ENCODE measurements at places on chromosomes 11 and 22.

DNA sequence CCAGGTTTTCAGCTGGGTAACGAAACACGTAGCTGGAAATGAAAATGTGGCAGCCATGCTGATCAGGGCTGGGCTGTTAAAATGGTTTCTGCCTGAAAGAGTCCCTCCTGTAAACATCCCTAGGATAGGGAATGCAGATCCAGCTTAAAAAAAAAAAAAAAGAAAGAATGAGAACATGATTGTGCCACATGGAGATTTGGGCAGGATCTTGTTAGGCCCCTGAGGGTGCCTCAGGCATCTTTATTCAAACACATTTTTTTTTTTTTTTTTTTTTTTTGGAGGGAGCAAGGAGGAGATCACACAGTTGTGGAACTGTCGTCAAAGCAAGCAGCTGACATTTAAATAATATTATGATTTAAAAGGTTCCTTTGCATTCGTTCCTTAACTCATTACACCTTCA is 900.3 kb downstream of the OPCML start:
- no peak for DNase-seq

- no peak for DNase-seq
These were observed 19.1 kb downstream of the TNRC6B start for GRCh38 chr22:40196628-40197360.

GRCh38 chr11:35990170-35990569 is 46.3 kb downstream of the LDLRAD3 start:
- no peak for DNase-seq

DNA sequence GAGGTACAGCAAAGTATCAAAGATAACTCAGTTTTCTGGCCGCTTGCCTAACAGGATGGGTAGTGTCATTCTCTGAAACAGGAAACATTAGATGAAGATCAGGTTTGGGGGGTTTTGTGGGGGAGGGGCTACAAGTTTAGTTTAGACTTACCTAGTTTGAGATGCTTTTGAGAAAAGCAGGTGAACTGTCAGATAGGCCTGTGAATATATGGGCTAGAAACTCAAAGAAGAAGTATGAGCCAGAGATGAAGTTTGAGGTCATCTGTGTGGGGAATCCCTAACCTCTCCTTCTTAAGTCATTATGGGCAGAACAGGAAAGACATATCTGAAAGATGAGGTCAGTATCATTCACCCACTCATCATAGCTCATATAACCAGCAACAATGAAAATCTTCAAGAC is 11.9 kb downstream of the HOATZ start:
- DNase-seq = no peak

- no peak for DNase-seq
These were observed 85.0 kb downstream of the CHST1 start for GRCh38 chr11:45580399-45580798.

GRCh38 chr11:101453682-101454081 is 130.1 kb downstream of the TRPC6 start:
- DNase-seq = no peak

DNA sequence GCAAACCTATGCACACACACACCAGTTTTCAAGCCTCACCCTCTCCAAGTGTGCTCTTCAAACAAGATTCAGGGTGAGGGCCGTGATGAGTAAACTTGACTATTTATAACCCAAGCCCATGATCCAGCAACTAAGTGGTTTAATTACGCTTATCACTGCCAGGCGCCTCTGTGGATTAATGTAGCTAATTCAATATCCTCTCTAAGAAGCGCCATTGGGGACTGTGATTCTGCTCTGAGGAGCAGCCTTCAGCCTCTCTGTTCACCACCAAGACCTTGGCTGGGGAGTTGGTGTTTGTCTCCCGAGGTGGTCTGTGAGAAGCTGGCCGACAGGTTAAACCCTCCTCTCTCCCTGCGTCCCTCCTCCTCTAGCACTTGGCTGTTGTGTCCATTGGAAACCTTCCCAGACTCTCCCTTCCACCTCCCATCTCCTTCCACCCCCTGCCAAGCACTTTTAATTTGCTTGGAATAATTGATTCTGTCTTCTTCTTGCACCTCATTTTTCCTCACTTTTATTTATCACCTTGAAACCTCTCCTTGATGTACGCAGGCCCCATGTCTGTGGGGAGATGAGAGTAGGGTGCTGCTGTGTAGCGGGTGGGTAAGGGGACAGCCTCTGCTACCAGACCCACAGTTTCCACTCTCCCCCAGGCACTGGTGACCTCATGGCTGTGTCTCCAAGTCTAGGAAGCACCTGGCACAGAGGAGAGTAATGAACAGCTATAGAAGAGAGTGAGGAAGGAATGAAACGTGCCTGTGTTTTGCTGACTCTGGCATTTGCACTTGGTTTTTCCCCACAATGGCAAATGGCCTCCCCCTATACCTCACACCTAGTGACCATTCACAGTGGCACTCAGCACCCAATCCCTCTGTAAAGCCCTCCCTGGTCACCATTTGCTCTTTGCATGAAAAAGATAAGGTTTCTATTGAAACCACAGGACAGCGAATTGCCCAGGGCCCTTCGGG is 236.6 kb downstream of the GRIK4 start:
- DNase-seq = no peak

DNA sequence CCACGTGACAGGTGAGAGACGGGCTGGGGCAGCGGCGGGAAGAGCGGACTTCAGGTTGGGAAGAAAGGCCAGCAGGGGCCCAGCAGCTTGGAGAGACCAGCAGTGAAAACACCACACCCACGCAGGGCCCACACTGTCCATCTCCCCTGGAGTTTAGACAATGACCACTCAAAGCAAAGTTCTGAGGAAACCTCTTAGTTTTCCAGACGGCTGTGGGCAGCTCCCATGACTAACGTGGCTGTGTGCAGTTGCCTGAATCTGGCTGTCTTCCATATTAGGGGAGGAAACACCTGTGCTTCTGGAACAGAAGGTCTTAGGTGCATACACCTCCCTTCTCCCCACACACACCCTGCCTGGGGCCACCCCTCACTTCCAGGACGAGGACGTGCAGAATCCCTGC is 70.6 kb upstream of the TTLL12 start:
- no peak for DNase-seq

GRCh38 chr22:42375982-42376381 is 56.2 kb downstream of the NFAM1 start:
- no peak for DNase-seq

GRCh38 chr11:88508418-88508758 is 170.9 kb upstream of the CTSC start:
- DNase-seq = no peak

GRCh38 chr22:47155912-47156311 is 393.5 kb downstream of the TBC1D22A start:
- DNase-seq = no peak

- DNase-seq = no peak
These were observed 141.5 kb downstream of the OR4C45 start for GRCh38 chr11:50174189-50174588.

- no peak for DNase-seq
These were observed 116.6 kb downstream of the NAV2 start for GRCh38 chr11:19829109-19829837.

- no peak for DNase-seq
These were observed 51.5 kb downstream of the FAM181B start for GRCh38 chr11:82682003-82682751.

GRCh38 chr11:119845756-119846155 is 116.8 kb upstream of the NECTIN1 start:
- DNase-seq = no peak

DNA sequence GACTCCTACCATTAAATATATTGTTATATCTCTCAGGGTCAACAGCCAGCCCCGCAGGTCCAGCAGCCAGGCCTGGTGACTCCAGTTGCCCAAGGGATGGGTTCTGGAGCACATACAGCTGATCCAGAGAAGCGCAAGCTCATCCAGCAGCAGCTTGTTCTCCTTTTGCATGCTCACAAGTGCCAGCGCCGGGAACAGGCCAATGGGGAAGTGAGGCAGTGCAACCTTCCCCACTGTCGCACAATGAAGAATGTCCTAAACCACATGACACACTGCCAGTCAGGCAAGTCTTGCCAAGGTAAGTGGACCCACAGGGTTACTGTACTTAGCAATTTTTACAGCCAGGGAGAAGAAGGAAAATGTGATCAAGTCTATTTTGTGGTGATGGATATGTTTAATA is 35.1 kb downstream of the EP300 start:
- no peak for DNase-seq

GRCh38 chr22:40199852-40200251 is 22.1 kb downstream of the TNRC6B start:
- DNase-seq = no peak

DNA sequence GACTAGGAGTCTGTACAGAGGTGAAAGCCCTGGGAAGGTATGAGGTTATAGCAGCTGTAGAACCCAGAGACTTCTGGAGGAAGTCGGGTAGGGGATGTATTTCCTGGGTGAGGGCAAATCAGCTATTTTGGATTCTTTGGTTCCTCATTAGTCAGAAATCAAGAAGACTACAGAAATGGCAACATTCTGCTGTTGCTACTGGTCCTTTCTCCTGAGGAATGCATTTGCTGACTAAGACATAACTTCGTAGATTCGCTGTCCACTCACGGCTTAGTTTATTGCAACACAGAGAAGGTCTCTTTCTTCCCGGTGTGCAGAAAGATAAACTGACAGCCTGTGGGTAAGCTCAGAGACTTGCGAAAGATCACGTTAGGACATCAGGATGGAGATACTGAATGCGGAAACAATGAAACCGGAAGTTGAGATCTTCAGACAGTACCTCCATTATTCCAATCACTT is 25.3 kb upstream of the SESN3 start:
- DNase-seq = no peak

GRCh38 chr11:77510851-77511250 is 37.0 kb upstream of the PAK1 start:
- DNase-seq = no peak

DNA sequence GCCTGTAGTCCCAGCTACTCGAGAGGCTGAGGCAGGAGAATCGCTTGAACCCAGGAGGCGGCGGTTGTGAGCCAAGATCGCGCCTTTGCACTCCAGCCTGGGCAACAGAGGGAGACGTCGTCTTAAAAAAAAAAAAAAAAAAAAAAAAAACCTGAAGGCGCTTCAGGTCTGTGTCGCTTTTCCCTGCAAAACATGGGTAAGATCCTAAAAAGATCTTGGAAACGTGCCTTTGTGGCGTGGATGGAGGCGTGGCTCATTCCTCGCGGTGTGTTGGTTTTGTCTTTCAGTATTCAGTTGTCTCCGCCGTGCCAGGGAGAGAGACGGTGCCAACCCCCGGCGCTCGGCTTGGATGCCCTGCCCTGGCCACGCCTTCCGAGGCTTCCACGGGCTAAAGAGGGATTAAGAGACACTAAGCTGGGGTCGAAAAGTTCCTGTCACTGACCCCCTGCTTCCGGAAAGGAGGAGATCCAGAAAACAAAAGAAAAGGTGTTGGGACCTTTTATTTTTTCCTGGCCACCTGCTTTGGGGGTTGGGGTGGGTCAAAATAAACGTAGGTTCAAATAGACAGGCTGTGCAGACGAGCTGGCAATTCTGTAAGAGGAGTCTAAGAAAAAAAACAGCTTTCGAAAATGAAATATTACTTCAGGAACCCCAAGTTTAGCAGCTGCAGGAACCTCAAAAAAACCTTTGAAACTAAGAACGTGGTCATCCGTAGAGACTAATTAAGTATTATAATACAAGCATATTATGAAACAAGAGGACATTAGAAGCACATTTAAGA is 1.1 kb upstream of the SLC35F2 start:
- no peak for DNase-seq

- no peak for DNase-seq
These were observed 46.2 kb downstream of the TRMU start for GRCh38 chr22:46381731-46382130.

- DNase-seq = no peak
These were observed 26.9 kb downstream of the APOBEC3H start for GRCh38 chr22:39123751-39124581.

- no peak for DNase-seq
These were observed 12.1 kb downstream of the ELF5 start for GRCh38 chr11:34501500-34501899.

DNA sequence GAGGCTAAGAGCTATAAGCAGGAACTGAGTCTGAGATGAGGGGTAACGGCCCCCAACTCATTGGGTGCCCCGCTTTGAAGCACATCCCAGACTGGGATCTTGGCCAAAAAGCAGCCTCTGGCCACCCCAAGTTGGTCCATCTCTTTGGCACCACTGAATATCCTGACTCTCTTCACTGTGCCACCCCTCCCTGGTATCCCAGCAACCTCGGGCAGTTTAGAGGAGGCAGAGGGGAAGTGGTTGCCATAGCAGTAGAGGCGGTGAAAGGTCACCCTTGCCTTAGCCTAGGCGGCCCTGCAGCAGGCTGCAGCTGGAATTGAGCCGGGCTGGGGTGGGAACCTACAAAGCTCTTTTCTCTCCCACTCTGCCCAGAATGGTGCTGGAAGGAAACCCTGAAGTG is 1.1 kb downstream of the PELI3 start:
- no peak for DNase-seq

GRCh38 chr11:11095831-11096723 is 238.2 kb upstream of the ZBED5 start:
- no peak for DNase-seq

DNA sequence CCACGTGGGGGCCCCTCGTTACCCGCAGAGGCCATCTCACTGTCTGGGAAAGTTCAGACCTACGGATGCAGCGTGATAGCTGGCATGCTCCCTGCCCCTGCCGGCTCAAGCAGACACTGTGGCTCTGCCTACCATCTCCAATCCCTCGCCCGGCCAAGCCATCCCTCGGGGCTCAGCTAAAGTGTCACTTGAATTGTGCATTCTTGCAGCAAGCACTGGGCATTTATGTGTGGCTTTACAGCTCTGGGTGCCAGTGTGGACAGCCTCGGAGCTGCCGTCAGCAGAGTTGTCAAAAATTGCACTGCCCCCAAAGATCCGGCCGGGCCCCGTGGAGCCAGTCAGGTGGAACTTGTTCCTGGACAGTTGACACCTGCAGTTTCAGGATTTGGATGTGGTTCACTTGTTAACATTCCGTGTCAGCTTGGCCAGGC is 75.0 kb upstream of the FGF3 start:
- no peak for DNase-seq

DNA sequence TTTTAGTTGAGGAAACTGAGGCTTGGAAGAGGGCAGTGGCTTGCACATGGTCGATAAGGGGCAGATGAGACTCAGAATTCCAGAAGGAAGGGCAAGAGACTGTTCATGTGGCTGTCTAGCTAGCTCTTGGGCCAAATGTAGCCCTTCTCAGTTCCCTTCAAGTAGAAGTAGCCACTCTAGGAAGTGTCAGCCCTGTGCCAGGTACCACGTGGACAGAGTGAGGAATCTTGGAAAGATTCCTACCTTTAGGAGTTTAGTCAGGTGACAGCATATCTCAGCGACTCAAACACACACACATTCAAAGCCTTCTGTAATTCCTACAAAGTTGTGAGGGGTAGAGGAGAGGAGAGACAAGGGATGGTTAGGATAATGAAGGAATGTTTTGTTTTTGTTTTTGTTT is 18.3 kb downstream of the PIK3IP1 start:
- DNase-seq = no peak

GRCh38 chr22:17201285-17201945 is 17.8 kb downstream of the ADA2 start:
- no peak for DNase-seq

DNA sequence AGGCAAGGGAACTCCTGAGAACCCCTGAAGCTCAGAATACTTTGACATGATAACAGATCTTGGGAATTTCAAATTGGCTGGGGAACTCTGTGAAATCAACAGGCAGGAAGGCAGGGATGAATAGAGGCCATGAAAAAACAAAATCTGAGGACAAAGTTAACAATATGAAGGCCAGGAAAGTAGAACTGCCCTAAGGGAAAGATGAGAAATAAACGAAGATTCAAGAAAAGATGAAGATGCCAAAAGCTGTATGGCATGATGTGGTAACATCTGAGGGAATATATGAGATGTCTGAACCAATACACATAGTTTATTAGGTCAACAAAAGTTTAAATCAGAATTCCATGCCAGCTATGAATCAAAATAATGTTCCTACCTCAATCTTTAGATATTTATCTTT is 25.0 kb downstream of the SERGEF start:
- no peak for DNase-seq

All from omental fat pad (tissue), 4 donors.